ENCODE measurements at places on chromosomes 2 and 18.
A peak's percentile ranks its signal among the peaks of the same experiment; 100 is the strongest.

- no peak for DNase-seq
These were observed 176.3 kb upstream of the FOSL2 start for GRCh38 chr2:28216331-28216730.

GRCh38 chr2:23311186-23311585, 73.8 kb upstream of the KLHL29 start:
- DNase-seq: no peak

DNA sequence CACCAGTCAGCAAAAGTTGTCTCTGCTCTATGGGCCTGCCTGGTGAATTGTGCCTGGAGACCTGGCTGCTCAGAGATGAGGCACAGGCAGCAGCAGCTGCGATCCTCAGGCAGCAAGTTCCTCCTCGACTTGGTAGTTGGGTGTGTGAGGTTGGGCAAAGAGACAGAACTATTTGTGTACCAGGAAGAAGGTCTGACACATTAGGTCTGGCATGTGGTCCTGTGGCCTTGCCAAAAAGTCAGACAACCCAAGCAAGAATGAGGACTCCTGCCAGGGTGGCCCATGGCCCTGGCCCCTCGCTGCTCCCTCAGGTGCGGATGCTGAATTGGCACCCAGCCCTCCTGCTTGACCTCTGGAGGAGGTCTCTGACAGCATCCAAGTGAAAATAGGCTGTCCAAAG, 192.7 kb downstream of the DYSF start:
- DNase-seq: no peak

DNA sequence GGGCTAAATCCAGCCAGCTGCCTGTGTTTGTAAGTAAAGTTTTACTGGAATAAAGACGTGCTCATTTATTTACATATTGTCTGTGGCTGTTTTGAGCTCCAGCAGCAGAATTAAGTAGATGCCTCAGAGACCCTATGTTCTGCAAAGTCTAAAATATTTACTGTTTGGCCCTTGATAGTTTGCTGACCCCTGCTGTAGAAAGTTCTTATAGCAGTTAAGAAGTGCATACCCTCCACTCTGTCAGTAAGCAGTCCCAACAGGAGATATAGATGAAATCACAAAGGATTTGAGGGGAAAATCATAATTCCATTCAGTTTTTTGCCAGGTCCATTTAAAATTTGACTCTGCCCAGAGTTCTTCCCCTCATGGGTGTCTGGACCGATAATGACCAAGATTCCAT, 50.1 kb upstream of the ITM2C start:
- DNase-seq: no peak

DNA sequence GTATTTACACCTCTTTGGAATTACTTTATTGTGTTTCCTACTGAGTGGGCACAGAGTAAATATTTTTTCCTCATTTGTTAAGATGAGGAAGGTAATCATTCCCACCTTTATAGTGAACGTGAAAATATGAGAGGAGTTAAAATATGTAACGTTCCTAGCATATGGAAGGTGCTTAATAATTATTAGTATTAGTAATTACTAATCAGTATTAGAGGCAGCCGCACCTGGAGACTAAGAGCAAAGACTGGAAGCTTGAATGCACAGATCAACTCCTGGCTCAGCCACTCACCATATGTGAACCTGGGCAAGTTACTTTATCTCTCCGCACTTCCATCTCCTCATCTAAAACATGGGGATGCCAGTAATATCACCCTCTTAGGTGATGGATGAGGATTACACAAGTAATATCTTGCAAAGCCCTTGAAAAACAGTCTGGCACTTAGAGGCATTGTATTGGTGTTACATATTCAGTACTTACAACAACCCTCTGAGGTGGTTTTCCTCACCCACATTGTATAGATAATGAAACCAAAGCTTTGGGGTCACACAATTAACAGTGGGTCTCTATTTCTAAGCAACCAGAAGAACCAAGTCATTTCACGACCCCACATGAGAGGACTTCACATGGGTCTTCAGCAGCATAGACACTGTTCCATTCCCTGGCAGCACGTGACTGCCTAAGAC, 100.3 kb upstream of the KCTD1 start:
- DNase-seq: no peak

GRCh38 chr18:8277270-8277669, 332.0 kb upstream of the RAB12 start:
- no peak for DNase-seq

DNA sequence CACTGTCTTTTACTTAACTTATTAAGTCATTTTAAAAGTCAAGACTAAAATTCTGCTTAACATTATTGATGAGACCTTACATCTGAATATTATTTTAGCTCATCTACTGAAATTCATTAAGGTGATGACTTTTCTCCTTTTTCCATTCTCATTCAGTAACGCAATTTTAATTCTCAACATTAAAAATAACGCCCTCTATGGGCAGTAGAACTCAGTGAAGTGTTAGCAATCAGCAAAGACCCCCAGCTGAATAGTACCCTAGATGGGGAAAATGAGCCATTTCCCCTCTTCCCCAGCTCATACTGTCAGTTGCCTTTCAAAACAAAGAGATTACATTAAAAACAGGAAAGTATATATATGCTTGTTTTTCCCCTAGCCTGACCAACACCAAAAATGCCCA, 203.3 kb downstream of the NR4A2 start:
- no peak for DNase-seq

DNA sequence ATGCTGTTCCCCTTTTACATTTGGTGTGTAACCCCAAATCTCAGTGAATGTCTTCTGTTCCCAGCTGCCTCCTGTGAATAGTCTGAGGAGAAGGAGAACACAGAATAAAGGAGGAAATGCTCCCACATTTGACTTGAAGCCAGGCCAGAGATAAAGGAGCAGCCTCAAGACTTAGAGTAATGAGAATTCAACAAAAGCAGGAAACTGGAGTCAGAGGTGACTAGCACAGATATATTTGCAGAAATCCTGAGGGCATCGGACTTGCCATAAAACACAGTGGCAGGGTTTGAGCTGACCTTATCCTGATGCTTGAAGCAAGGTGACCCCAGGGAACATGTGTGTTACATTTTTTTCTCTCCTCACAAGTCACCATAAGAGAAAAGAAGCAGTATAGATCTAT, 291.4 kb upstream of the RND3 start:
- DNase-seq: no peak

DNA sequence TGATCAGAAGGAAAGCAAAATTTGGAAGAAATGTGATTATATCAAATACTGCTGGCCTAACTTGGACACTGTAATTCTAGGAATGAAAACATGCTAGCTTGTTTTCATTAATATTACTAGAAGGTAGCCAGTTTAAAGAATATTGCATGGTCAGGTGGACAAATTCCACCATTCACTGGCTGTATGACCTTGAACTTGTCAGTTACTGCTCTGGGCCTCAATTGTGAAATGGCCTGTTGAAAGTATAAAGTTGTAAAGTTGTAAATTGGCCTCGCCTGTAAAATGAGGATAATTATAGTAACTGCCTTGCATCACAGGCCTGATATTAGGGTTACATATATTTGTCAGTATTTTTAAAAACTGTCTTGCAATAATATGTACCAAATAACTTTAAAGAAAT, 398.4 kb upstream of the CHST9 start:
- no peak for DNase-seq

GRCh38 chr18:36128530-36128870, 640 bp downstream of the SLC39A6 start:
- DNase-seq: peak; percentile 11

DNA sequence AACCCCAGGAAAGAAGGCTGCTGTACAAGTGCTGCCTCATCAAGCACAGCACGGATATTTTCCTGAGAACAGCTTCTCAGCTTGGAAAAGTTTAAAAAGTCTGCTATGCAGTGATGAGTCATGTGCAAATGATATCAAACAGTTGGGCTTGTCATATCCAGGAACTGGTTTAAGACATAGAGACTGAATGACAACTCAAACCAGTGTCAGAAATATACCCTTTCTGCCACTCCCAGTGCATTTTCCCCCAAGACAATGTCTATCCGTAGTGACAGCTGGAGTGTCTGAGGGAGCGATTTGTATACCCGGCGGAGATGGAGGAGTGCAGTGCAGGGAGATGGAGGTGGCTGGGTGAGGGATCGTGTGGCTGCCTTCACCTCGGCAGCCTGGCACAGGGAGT, 28.2 kb downstream of the SOX11 start:
- DNase-seq: peak; percentile 13

GRCh38 chr18:76903386-76903785, 81.0 kb downstream of the ZNF236 start:
- no peak for DNase-seq

GRCh38 chr2:67408346-67408745, 11.2 kb downstream of the ETAA1 start:
- DNase-seq: no peak

DNA sequence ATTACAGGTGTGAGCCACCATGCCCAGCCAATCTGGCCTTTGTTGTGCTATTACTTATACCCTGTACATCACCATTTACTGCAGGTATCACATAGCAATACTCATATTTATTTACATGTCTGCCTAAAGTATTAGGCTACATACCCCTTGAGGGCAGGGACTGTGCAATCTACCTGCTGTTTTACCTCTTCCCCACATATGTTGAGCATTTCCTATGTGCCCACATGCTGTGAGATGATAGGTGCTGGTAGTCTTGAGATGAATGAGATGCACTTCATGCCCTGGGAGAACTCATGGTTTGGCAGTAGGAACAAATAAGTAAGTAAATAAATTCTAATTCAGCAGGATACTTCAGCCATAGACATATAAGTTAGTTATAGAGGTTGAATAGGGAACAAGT, 59.2 kb downstream of the TTC39C start:
- no peak for DNase-seq

DNA sequence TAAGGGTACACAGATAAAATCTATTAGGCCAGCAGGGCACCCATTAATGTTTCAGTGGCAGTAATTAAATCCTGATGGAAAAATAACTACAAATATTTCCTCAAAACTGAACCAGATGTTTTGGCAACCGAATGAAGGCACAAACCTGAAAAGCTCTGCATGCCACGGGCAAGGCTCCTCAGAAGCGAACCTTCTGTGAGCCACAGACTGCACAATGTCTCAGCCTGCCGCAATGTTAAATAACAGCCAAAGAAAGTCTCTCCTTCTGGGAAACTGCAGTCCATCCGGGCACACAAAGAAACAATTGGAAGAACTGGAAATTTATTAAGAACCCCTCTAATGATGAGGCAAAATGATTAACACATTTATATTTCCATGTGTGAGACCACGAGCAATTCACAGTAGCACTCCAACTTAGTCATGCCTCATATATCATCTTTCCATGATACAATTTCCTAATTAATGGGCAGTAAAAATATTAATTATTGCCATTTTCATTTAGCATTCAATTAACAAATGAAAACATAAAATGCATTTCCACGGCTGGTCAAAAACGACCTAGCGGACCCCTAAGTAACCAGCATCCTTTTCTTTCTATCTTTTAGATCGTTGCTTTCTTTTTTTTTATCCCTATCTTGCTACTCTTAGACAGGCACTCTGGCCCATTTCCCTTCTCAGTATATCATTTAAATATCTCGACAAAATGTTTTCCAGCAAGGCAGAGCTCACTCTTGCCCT, 237.5 kb downstream of the EPHA4 start:
- no peak for DNase-seq

DNA sequence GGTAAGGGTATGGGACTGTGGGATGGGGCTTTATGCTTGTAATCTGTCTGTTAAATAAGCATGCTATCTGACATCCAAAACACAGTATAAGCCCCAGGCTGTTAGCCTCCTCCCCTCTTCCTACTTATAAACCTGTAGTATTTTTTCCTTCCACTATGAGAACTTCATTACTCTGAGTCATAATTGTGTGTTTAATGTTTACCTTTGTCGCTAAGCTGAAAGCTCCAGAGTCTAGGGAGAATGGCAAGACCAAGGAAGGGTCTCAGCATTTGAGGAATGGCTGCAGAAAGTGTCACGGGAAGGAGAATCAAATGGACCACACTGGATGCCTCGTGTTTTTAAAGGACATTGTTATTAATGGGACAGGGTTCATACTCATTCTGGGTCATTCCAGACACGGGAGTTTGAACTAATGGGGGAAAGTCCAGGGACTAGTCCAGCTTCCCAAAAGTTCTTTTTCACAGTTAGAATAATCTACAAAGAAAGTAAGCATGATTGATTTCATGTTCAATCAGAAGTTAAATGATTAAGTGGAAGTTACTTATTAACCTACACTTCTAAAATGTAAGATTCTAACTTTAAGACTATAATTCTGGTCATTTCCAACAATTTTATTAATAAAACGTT, 292.2 kb downstream of the AFF3 start:
- DNase-seq: no peak

- DNase-seq: no peak
These were observed 2.9 kb downstream of the SUCLG1 start for GRCh38 chr2:84456156-84456555.

GRCh38 chr2:232876978-232877441, 6.9 kb downstream of the SNORC start:
- DNase-seq: no peak

DNA sequence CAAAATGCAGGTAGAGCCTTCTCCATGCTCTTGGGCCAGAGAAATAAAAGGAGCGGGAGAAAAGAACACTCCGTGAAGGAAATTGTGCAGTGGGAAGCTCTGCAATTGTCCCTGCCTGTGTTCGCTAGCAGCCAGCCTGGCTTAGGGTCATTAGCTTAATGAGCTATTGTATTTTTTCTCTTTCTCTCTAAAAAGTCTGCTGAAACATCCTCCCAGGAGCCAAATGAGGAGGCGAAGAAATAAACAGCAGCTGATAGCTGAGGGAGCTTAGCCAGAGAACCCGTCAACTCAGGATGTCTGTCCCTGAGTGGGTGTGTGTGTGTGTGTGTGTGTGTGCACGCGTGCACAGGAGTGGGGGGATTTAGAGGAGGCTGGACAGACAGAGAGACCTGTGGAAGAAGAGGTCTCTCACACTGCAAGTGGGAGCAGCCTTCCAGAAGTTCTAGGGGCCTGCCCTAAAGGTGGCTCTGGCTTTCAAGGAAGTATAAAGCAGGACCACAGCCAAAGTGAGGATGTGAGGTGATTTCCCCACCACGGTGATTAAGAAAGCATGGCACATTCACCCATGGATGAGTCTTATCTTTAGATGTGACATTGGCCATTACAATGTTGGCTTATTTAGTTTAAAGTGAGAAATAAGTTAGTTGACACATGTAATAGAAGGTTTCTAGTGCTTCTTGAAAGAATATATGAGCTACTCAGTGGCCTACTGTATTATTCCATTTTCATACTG, 690.4 kb downstream of the RNF144A start:
- DNase-seq: no peak

GRCh38 chr18:5611221-5611620, 67.4 kb upstream of the EPB41L3 start:
- no peak for DNase-seq

- DNase-seq: no peak
These were observed 3.6 kb downstream of the TEX51 start for GRCh38 chr2:126902152-126902835.

- no peak for DNase-seq
These were observed 7.1 kb downstream of the CASP8 start for GRCh38 chr2:201267278-201268030.

Measured in putamen (tissue), 1 donor.